ENCODE measurements at places on chromosomes 12 and 14.
A peak's percentile ranks its signal among the peaks of the same experiment; 100 is the strongest.

DNA sequence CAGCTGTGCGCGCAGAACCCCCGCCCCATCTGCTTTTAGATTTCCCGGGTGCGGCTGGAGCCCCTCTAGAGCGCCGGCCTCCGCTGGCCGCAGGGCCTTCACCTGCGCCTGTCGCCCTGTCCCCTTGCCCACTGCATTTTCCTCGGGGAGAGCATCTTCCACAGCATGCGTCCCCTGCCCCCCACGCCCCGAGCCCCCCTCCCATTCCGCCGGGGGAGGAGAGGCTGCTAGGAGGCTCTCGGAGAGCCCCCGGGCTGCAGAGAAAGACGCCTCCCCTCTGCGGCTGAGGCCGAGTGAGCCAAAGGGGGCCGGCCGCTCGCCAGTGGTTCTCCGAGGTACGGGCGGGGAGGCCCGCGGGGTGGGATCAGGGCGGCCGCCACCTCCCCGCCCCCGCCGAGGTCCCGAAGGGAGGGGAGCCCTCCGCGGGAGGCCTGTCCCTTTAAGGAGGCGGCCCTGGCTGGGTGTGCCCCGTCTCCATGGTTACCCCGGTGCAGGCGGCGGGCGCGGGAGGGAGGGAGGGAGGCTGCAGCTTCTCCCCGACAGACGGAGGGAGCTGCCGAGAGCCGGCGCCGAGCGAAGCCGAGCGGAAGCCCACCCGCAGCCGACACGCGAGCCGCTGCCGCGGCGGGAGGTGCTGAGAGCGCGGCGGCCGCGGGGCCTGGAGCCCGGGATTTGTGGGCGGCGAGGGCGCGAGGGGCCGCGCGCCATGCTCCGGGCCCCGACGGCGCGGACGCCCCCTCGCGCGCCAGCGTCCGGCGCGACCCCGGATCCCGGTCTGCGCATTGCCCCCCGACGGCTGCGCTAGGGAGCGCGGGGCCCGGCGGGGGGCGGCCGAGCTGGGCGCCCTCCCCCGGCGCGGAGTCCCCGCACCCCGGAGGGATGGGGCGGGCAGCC is at the start of gene KCNH3:
Gene KCNH3, plus strand, starts transcription at position 521 of the 894 bp plus-strand sequence. CDS start 387 bp downstream, outside the sequence.
- peak; percentile 76 for DNase-seq

DNA sequence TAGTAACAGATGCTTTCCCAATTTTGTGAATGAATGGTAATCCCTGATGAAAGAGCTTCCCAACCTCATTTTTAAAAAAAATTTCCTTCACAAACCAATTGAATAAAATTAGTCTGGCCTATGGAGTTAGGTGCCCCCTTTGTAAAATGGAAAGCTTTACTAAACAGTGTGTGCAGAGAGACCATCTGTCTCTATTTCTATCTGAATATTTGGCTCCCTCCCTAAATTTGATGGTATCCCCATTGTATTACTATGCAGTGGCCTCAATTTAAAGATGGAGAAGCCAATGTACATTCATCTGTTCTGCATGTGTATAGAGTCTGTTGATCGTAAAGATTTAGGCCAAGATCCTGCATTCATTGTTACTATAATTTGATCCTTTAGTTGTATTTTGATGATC is 397.7 kb upstream of the RGS6 start:
- no peak for DNase-seq

DNA sequence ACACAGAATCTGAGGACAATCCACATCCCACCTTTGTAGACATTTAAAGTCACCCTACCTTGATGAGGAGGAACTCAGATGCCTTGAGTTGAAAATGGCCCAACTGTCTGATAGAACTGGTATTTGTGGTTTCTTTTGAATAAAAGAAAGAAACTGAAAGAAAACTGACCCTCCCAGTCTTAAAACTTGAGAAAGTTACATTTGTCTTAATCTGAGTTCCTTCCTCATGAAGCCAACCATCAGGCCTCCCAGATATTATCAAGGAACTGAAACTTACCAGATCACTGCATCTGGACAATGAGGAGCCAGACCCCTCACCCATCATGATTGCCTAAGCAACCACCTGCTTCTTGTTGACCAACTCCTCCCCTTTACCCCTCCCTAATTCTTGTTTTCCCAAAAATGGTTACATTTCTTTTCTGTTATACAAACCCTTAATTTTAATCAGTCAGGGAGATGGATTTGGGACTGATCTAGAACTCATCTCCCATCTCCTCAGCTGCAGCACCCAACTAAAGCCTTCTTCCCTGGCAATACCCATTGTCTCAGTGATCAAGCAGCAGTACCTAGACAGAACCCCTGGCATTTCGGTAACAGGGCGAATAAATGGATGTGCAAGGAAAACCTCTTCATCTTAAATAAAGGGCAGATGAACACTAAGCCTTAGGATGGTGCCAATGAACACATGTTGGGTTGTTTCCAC is 72.0 kb upstream of the RESF1 start:
- no peak for DNase-seq

GRCh38 chr12:32134101-32134888 is 27.6 kb downstream of the BICD1 start:
- DNase-seq = no peak

- no peak for DNase-seq
Observed at GRCh38 chr14:35999294-35999693, 173.2 kb downstream of the BRMS1L start.
